ENCODE measurements at places on chromosomes 13 and 19.

GRCh38 chr13:51682686-51683085, 98.4 kb downstream of the WDFY2 start:
- DNase-seq, result peak; percentile 11

DNA sequence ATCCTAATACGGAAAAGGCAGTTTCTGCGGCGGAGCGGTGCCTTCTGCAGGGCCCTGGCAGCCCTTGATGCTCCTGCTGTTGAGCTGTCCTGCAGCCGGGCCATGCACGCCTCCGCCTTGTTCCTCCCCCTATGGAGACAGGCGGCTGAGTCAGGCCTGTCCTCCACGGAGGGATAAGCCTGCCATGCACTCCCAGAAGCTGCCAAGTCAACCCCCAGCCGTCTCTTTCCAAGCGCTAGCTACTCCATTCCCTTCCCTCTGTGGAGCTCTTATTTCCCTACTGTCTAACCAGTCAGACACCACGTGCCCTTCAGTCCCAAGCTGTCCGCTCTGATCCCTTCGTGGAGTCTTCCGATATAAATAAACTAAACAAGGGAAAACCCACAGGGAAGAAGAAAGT, 197.0 kb downstream of the COL4A1 start:
- DNase-seq, result peak; percentile 85

DNA sequence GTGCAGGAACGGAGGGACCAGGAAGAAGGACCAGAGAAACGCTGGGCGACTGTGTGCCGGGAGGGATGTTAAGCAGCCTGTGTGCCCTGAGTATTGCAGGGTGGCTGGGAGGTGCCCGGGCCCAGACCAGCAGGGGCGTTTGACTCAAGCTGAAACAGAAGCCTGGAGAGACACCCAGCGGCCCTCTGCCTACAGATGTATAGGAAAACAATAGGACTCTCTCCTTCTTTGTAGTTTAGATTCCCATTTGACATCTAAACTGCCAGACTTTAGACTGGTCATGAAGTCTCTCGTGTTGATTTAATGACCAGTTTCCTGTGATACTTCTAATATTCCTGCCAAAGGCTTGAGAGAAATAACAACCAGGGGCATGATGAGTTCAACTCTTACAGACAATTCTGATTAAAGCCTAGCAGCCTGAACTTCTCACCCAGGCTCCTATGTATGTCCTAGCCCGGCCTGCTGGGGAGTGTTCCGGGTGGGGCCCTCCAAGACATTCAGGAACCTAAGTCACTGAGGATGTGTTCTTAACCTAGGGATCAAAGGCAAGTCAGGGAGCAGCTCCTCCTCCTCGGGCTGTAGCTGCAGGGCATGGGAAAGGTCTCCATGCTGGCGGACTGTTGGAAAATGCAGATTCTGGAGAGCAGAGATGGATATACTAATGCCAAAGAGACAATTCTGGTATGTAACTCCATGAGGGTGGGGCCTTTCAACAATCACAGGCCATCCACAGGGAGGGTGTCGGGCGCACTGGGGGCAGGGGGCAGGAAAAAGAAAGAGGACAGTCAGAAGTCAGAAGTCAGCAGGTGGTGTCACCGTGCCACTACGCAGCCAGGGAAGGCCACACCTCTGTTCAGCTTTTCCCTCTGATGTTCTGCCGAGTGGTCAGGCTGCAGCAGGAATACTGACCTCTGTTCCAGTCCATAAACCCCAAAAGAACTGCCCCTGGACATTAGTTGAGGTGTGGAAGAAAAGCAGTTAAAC, 131.8 kb downstream of the STARD13 start:
- no peak for DNase-seq

DNA sequence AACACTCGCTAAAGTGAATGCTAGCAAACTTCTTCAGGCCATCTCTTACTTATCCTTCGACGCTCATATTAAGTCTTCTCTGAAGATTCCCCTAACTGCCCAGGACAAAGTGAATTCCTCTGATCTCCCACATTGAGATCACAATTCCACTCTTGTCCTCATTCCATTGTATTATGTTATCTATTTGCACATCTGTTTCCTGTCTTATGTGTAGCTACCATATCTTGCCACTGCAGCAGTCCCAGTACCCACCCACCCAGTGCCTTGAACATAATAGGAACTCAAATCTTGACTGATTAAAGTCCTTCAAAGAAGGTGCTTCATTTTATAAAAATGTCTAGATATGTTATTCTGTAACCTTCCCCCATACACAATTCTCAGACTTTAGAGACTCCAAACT, 702.3 kb downstream of the DIAPH3 start:
- DNase-seq, result no peak
